ENCODE measurements at places on chromosomes 6 and 20.

DNA sequence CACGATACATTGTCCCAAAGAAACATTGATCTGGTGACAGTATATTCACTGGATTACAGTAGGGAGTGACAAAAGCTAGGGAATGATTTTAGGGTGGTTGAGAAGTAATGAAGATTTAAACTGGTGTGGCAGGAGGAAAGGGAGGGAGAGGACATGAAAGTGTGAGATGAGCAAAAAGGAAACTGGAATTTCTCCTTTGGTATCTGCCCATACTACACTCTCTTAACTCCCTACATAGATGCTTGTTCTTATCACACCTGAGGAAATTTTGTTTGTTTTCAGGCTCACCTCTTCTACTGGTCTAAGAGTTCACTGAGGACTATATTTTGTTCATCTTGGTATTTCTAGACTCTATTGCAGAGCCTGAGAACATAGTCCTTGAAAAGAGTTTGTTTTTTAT is 44.9 kb upstream of the CEP162 start:
- no peak for DNase-seq

DNA sequence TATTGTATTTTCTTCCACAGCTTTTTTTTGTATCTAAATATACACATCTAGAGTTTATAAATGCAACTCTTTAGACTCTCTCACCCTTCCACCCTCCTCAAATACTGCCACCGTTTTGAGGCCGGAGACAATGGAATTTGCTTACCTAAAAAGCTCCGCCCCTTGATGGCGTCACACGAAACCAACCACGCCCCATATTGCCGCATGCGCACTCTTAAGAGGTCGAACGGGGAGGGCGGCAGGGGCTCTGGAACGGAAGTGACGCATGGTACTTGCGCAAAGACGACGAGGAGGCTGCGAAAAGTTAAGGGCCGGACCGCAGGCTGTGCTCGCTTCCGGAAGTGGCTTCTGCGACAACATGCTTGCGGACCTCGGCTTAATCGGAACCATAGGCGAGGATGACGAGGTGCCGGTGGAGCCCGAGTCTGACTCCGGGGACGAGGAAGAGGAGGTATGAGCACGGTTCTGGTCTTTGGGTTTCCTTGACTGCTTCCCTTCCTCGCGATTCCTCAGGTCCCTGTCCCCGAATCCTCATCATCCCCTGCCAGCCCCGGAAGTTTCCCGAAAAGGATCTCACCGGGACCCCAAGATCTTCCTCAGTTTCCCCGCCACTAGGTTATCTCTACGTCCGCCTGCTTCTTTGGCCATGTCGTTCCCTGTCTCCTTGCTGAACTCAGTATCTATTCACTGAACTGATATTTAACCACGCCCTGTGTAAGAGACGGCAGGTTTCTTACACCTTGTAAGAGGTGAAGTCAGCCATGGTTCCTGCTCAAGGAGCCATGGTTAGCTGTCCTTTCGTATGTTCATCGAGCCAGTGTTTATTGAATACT is at the start of gene DDX27:
TSS of gene DDX27 (plus strand) at position 326 of the 833 bp plus-strand sequence. CDS start at position 359, 33 bp downstream.
- DNase-seq, result peak; percentile 94

DNA sequence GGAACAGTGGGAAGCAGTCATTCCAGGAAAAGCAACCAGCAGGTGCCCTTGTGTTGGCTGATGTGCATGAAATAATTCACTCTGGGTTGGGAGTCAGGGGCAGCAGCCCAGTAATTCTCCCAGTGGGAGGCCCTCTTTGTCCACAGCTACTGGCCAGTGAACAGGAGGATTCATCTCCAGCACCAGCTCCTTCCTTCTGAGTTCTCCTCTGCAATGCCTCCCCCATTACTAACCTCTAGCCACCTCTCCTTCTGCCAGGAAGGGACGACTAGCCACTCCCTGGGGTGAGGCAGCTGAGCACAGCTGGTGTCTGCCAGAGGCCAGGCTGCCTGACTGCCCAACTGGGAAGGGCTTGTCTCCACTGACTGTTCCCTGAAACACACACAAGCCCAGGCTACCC is 12.5 kb upstream of the R3HDML start:
- no peak for DNase-seq

- DNase-seq, result no peak
Observed at GRCh38 chr6:122845916-122846612, 57.0 kb downstream of the SMPDL3A start.

DNA sequence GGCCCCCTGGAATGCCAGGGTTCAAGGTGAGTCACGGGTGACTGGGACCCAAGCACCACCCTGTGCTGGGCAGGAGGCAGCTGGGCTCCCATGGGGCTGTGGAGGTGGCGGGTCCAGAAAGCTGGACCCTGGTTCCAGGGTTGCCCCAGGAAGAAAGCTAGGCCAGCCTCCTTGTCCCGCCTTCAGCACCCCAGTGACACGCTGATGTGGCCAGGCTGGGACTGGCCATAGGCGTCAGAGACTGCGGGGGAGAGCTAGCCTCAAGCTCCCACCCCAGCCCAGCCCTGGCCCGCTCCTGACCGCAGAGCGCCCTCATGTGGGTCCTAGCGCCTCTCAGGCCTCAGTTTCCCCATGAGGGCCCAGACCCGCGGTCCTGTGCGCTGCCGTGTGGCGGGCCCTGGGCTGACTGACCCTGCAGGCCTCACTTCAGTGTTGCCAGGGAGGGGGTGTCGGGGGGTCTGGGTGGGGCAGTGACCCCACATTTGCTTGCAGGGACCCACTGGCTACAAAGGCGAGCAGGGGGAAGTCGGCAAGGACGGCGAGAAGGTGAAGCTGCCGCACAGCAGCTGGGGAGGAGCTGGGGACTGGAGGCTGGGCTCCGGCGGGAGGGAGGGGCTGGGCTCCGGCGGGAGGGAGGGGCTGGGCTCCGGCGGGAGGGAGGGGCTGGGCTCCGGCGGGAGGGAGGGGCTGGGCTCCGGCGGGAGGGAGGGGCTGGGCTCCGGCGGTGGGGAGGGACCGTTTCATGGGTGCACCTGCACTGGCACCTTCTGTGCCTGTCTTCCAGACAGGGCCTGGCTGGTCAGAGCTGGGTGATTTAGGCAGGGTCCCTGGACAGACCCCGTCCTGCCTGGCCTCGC is 7.9 kb downstream of the COL9A3 start:
- peak; percentile 77 for DNase-seq

DNA sequence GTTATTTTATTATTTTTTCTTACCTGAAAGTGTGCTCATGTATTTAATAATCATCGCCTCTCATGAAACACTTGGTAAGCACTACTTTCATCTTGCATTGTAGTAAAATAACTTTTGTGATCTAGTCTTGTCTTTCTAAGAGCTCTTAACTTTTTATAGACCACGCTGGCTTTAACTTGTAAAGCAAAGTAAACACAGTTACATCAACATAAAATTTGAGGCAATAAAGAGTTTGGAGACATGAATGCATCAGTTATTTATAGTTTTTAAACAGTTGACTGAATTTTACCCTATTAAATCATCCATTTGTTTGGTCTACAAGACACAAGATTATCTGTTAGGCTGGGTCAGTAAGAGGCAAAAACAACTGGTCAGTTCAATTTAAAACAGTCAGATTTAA is 218.5 kb upstream of the KCNQ5 start:
- no peak for DNase-seq

DNA sequence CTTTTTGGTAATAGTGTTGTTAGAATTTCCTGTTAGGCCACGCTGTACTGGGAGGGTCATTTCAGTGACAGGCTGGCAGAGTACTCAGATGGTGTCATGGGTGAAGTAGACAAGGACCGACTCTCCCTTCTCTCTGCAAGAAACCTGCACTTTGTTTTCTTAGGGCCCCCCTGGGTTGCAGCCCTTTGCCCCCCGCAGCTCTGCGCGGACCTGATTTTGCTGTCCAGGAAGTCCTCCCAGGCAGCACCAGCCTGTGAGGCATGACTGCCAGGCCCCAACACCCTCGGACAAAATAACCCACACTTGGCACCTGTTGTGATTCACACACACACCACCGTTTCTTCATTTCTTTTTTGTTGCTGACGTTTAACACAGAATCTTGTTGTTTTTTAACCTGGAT is 21.8 kb upstream of the CLDN20 start:
- DNase-seq, result no peak
